ENCODE measurements at places on chromosomes 6 and 20.

GRCh38 chr6:73451223-73452106 is 632 bp downstream of the CGAS start:
- DNase-seq, result peak; percentile 24

GRCh38 chr20:64140061-64140931 is 24.0 kb upstream of the MYT1 start:
- no peak for DNase-seq

GRCh38 chr6:111086685-111087084 is 618 bp upstream of the SLC16A10 start:
- no peak for DNase-seq

DNA sequence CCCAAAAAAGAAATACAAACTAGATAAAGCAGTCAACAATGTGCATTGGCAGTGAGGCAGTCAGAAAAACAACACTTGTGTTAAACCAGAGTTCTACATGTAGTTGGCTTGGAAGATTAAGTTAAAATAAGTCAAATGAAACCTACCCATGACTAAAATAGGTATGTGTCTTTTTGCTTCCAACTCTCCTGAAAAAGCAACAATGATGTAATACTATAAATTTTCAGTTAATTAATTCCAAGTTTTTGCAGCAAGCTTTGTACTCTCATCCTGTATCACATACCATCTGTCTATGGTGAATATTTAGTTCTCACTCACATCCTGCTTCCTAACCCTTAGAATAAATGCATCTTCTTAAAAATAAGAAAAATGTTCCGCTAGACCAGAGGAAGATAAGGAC is 261.5 kb downstream of the KIF16B start:
- DNase-seq, result no peak

- DNase-seq, result peak; percentile 76
These were observed 8.8 kb upstream of the VSX1 start for GRCh38 chr20:25090492-25091429.

GRCh38 chr6:11810854-11811643 is 32.4 kb upstream of the ADTRP start:
- no peak for DNase-seq

GRCh38 chr6:31143148-31143547 is 4.3 kb upstream of the PSORS1C2 start:
- DNase-seq, result no peak
